Central memory CD4-positive, alpha-beta T cell (primary cell): ENCODE measurements at places on chromosomes 3 and 15.
A peak's percentile ranks its signal among the peaks of the same experiment; 100 is the strongest.

GRCh38 chr3:171258316-171258715 lies 201.9 kb downstream of the TNIK start:
- no peak for DNase-seq

DNA sequence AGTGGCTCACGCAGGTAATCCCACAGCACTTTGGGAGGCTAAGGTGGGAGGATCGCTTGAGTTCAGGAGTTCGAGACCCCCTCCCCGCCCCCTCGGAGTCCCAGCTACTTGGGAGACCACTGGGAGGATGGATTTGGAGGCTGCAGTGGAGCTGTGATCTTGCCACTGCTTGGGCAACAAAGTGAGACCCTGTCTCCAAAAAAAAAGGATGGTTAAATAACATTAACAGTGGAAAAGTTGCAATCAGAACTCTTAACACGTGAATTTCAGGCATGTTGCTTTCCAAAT lies 1.4 kb upstream of the TMEM87A start:
- DNase-seq, result no peak

GRCh38 chr15:63986751-63987341 lies 59.4 kb downstream of the DAPK2 start:
- DNase-seq, result no peak

GRCh38 chr3:194374935-194375334 lies 5.4 kb upstream of the LRRC15 start:
- DNase-seq, result no peak

GRCh38 chr3:155572085-155572484 lies 172.8 kb downstream of the PLCH1 start:
- DNase-seq, result no peak

GRCh38 chr3:98657457-98657856 lies 64.0 kb upstream of the CPOX start:
- peak; percentile 9 for DNase-seq
